ENCODE measurements at places on chromosomes 13 and 19.

- peak; percentile 71 for DNase-seq
Observed at GRCh38 chr13:45194081-45194939, 6.5 kb downstream of the KCTD4 start.

DNA sequence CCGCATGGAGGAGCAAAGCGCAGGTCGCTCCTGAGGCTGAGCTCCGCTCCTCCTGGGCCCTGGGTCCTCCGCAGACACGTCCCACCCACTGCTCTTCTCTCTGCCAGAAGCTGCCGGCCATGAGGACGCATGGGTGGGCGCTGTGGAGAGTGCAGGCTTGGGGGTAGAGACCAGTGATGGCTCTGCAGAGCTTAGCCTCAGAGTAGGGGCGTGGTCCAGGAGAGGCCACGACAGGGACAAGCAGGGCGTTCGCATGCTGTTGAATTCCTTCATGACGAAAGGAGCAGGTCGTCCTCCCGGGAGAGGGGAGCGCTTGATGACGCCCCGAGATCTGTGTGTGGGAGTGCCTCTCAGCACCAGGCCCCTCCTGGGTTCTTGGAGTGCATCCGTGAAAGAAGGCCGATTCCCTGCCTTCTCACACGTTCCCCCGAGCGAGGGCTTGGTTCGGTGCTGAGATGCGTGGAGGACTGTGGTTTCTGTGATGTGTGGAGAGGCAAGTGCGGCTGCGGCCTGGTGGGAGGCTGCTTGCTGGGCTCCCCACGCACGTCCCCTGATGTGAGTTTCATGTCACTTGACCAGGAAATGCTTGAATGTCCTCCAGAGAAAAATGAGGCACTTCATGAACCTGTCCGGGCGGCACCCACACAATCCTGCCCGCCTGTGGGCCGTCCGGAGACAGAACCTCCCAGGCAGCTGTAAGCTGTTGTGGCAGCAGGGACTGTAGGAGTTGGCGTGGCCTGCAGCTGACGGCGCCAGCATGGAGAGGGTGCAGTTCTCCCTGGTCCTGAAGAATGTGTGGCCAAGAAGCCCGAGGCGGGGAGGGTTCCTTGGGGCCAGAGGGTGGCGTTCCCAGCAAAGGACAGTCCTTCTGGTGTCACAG, 4.5 kb downstream of the SF3A2 start:
- DNase-seq: no peak

GRCh38 chr19:32581705-32582179, 752 bp downstream of the PDCD5 start:
- peak; percentile 64 for DNase-seq

- DNase-seq: no peak
Observed at GRCh38 chr19:17326595-17326966, 8.1 kb downstream of the ANO8 start.

GRCh38 chr13:112619730-112620631, 32.0 kb upstream of the TUBGCP3 start:
- peak; percentile 2 for DNase-seq

GRCh38 chr13:27130223-27130978, 41.2 kb downstream of the USP12 start:
- DNase-seq: peak; percentile 91

GRCh38 chr19:23420824-23421223, 25.6 kb upstream of the ZNF91 start:
- DNase-seq: no peak

GRCh38 chr13:42654722-42655121, 80.8 kb downstream of the TNFSF11 start:
- peak; percentile 40 for DNase-seq

- no peak for DNase-seq
Observed at GRCh38 chr13:94520001-94520400, 40.5 kb upstream of the DCT start.

GRCh38 chr13:42048684-42049453, 421 bp downstream of the DGKH start:
- peak; percentile 70 for DNase-seq

GRCh38 chr13:97245011-97245410, 22.9 kb downstream of the MBNL2 start:
- DNase-seq: no peak

DNA sequence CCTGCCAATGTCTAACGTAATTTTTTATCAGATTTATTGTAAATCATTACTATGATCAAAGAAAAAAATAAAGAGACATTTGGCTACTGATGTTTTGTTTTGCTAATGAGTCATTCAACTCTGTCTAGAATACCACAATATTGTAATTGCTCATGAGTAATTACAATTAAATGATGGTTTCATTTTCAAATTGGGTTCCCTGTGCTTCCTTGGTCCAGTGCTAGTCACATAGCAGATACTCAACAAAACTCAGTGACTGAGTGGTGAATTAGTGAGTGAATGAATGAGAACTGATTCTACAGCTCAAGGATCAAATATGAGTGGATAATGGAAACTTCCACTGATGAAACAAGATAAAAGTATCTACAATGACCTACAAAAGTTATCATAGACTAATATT, 304.7 kb downstream of the POU4F1 start:
- DNase-seq: peak; percentile 41

- DNase-seq: peak; percentile 33
Observed at GRCh38 chr19:5889288-5889971, 14.2 kb downstream of the NDUFA11 start.

DNA sequence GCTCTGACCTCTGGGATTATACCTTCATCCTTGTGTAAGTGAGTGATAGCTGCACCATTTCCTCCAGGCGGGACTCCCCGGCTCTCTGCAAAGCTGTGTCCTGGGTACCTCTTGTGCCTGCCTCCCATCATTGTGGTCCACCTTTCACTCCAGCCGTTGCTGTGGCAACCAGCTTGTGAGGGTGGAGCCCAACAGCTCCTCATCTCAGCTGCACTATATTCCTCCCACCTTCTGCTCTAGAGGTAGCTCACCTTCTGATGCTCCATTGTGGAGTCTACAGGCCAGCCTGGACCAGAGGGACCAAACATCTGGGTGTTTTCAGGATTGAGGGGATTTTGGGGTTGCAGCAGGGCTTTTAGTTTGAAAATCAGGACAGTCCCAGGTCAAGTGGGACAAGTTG, 708.2 kb downstream of the UQCRFS1 start:
- DNase-seq: no peak

GRCh38 chr13:107866032-107866940, 349.1 kb downstream of the LIG4 start:
- no peak for DNase-seq

DNA sequence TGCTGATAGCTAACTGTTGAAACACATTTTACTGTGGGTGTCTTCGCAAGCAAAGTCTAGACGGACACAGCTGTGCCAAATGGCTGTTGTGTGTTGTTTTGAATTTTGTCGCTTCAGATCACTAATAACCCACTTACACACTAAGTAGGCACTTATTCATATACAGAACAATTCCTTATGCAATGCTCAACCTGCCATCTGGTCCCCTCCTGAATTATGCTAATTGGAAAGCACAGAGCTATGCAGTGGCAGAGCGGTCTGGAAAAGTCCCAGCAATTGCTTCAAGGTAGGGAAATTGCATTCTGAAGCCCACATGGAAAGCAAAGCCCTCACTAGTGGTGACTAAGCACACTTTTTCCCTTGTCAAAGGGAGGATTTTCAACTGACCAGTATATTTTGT, 69.9 kb downstream of the C13orf42 start:
- DNase-seq: no peak

DNA sequence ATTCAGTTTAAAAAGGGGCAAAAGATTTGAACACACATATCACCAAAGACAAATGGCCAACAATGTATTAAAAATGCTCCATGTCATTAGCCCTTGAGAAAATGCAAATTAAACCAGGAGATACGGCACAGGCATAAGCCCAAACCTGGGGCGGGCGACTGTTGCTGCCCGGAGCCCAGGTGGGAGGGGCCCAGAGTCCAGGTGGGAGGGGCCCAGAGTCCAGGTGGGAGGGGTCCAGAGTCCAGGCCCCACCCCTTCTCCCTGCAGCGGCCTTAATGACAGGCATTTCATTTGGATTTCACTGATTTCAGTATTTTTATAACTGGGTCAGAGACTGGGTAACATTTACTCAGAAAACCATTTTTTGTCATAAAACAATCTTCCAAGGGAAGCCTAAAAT, 78.2 kb downstream of the RASA3 start:
- no peak for DNase-seq

All from fibroblast of mammary gland (primary cell).